ENCODE measurements at places on chromosomes 13 and 19.
A peak's percentile ranks its signal among the peaks of the same experiment; 100 is the strongest.

- DNase-seq: no peak
Measured at GRCh38 chr13:52061587-52061986, 37.1 kb downstream of the UTP14C start.

GRCh38 chr13:22644941-22645340 lies 535.8 kb upstream of the SGCG start:
- no peak for DNase-seq

- peak; percentile 15 for DNase-seq
Measured at GRCh38 chr19:9406798-9407352, 28.5 kb downstream of the ZNF266 start.

DNA sequence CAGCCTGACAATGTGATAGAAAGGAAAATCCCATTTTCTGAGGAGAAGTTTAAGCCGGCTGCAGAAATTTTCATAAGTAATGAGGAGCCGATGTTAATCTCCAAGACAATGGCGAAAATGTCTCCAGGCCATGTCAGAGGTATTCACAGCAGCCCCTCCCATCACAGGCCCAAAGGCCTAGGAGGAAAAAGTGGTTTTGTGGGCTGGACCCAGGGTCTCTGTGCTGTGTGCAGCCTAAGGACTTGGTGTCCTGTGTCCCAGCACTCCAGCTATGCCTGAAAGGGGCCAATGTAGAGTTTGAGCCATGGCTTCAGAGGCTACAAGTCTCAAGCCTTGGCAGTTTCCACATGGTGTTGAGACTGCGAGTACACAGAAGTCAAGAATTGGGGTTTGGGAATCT lies 32.9 kb upstream of the GPC6 start:
- no peak for DNase-seq

- no peak for DNase-seq
Measured at GRCh38 chr13:43085545-43085944, 62.2 kb downstream of the DNAJC15 start.

DNA sequence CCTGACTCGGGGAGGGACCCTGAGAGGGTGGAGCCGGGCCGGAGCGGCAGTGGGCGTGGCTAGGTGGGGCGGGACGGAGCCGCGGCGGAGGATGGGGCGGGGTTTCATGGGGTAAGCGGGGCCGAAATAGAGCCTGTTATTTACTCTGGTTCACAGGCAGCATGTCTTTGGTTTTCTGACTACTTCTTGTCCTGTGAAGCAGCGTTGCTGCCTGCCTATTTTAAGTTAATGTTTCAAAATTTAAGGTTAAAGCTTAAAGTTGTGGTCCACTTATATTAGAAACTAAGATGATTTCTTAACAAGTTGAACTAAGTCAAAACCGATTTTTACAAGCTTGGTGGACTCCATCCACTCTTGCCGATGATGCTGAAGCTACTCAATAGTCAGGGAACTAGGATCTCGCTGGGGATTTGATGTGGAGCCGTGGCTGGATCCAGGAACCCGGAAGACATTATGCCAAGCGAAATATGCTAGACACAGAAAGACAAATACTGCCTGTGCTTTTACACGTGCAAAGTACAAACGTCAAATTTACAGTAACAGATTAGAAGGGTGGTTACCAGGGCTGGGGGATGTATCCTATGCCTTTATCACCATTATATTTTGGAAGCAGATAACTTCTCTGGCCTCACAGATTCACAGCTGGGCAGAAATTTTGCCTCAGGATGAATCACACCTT lies 433 bp upstream of the ZNF616 start:
- no peak for DNase-seq

GRCh38 chr19:5593343-5594255 lies 25.8 kb upstream of the TINCR start:
- no peak for DNase-seq
